ENCODE measurements at places on chromosomes 12 and 14.

- no peak for DNase-seq
Measured at GRCh38 chr14:75537071-75537470, 14.8 kb downstream of the BATF start.

GRCh38 chr12:7731486-7731885 lies 15.7 kb downstream of the CLEC4C start:
- DNase-seq: no peak

DNA sequence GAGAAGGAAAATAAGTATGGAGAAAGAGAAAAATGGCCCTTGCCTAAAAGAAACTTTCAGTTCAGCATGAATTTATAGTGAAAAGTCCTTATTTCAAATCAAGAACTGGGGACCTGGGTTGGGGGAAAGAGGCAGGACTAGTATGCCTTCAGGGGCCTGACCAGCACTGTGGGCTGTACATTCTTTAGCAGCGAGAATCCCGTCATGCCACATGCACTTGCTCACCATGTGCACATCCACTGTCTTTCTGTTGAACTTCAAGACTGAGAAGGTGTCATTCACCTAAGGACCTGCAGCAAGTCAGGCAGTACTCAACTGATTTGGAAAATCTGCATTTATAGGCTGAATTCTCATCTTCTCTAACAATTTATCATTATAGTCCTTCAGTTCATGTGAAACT lies 50.2 kb downstream of the RAB35 start:
- DNase-seq: no peak

DNA sequence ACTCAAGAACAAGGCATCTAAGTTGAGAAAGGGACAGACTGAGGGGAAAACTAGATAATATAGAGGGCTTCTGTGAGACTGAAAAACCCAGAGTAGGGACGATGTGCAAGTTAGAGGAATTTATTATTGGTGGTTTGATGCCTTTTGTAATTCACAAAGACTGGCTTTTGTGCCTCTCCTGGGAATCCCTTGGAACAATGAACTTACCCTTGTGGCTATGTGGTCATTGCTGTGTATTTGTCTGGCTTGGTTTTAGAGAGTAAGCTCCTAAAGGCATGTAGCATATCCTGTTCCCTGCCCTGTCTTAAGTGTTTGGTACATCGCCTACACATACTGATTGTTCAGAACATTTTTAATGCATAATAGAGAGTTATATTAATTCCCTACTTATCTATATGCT lies 26.6 kb downstream of the DCN start:
- DNase-seq: no peak

DNA sequence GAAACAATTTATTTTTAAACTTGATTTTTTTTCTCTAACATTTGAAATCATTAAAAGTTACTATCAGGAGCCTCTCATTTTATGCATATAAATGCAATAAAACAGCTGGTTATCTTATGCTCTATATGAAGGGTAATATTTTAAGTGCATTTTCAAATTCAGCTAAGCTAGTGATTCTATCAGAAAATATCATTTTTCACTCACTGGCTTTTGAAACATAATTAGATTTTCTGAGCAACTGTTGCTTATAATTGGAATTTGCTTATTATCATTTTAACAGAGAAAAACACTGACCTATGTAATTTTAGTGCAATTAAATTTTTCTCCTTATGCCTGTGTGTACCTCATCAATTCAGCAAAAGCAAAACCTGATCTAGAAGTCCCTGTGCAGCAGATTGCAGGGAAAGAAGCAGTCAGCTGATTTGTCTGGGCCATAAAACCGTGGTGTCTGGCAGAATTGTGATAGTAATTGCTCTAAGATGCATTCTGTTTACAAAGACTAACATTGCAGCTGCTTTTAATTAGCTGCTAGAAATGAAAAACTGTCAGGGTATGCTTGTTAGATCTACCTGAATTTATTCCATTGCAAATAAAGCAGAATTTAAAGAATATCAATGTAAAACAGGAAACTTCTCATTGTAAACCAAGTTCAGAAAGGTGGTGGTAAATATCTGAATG lies 75.0 kb downstream of the BICD1 start:
- no peak for DNase-seq

- DNase-seq: no peak
Measured at GRCh38 chr14:53153702-53154112, 584 bp upstream of the DDHD1 start.

DNA sequence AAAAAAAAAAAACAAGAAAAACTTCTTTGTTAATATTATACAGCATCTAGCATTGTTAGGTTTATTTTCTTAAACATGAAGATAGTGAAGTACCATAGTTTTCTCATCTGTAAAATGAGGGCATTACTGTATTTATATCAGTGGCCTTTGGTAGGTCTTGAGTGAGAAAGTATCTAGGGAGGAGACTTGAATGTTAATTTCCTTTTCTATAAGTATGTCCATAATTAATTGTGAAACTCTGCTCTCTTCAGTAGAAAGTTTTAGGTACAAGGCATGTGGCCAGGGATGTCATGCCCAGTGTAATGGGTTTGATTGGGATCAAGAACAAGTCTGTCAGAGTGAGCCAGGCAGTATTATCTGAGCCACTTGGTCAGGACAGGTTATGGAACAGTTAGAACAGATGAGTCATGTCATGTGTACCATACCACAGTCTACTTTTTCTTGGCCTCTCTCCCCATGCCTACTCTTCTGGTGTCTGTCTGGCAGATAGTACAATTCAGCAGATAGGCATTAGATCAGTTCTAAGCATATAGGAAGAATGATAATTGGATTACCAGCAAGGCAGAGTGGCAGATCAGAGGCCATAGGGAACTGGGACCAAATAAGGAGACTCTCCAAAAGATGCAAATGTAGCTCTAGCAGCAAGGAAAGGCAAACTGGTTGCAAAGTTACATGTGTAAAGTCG lies 30.4 kb downstream of the FBXO34 start:
- no peak for DNase-seq

GRCh38 chr14:105307052-105307727 lies 6.4 kb upstream of the BRF1 start:
- DNase-seq: no peak

- DNase-seq: no peak
Measured at GRCh38 chr12:75850721-75851462, 180.7 kb downstream of the PHLDA1 start.

- DNase-seq: no peak
Measured at GRCh38 chr12:91984556-91984955, 161.1 kb downstream of the BTG1 start.

DNA sequence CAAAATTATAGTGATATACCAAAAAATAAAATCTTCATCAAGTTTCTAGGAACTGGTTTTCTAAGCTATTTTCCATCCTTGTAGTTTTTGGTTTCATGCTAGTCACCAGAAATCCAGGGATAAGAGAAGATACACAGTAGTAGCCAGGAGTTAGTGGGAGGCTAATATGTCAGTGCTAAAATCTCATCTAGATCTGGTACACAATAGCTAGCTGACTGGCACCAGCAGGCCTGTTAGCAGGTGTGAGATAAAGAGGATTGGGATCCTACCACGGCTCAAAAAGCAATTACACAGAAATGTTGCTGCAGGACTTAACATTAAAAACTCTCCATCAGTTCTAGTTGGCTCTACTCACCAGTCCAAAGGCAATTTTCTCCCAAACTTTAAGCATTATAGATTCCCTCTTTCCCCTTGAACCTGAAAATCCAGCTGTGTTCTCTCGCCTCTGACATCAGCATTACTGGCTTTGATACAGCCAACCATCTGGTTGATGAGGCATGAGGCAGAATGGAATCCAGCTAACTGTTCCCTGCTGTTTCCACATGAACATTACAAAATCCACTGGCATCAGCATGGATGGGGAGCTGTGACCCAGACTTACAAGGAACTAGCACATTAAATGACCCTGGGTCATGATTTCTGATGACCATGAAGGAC lies 41.8 kb upstream of the CCDC196 start:
- DNase-seq: no peak

GRCh38 chr14:68105816-68106215 lies 286.2 kb downstream of the RAD51B start:
- no peak for DNase-seq

DNA sequence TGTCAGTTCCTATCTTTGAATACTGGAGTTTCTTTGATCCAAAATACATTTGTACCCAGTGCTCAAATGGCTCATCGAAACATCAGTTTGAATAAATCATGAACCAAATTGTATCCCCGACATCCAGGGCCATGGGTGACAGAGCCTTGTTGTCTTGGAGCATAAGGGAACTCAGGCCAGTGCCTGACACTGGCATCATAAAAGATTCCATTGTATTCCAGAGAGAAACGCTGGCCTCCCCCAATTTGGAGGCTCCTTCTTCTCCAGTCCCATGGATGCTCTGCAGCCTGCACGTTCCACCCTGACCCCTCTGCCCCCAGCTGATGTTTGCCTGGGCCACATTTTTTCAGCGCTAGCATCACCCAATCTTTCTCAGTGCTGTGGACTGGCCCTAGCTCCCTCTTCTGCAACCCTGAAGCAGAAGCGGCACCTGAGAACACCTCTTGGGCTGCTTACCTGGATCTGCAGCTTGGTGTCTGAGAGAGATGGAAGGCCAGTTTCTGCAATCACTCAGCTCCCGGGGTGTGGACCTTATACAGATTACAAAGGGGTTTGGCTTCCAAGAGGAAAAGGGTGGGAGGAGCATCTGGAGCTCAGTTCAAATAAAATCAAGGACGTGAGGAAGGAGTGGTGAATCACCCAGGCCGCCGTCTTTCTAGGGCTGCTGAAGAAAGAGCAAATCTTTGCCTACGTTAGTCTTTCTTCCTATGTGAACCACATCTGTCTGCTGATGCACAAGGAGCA lies at the start of gene RNASE1:
TSS of gene RNASE1 (minus strand) at position 504 of the 744 bp plus-strand sequence. CDS start 776 bp downstream, outside the sequence.
- no peak for DNase-seq

DNA sequence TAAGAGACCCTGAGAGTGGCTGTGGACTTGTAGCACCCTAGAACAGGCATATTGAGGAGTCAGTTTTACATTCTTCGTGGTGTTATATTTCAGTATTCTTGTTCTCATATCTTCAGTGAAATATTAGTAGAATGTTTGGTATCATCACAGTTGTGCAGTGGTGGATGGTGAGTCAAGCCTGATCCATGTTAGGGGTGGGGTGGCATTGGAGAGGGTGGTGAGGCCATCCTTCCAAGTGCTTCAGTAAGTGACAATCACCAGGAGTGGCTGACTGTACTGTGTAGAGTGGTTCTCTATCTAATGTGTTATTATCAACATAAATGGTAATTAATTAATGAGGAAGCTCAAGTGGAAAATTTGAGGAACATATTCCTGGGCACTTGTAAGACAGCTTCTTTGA lies 197.7 kb upstream of the SLC16A7 start:
- no peak for DNase-seq

DNA sequence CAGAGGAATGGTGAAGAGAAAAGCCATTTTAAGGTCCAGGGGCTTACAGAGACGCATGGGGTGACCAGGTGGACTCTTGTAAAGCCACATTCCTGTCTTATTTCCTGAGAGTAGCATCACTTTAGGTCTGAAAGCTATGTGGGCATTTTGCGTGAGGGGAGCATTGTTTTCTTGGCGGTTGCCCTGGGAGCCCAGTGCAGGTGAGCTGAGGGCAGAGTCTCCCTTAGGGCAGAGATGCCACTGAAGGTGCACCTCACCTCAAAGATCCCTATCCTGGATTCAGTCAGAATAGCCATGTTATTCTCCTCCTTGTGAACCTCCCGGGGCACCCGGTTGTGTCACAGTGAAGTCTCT lies 12.4 kb downstream of the GLRX5 start:
- DNase-seq: no peak

DNA sequence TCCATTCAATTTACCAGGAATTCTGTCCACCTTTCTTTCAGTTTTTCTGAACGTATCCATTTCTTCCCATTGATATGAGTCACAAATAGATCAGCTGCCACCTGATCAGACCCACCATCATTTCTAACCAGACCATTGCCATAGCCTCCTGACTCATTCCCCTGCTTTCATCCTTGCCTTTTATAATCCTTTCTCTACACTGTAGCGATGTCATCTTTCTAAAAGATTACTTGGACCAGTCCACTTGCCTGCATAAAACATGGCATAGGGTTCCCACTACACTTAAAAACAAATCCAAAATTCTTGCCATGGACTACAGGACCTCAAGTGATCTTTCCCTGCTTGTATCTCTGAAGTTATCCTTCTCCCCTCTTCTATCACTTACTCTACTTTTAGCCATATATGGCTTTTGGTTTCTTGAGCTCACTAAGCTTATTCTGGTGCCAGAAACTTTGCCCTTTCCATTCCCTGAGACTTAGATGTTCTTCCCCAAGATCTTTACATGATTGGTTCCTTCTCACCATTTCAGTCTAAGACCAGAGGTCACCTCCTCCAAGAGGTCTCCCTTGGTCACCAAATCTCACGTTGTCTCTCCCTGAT lies 149.5 kb upstream of the KRR1 start:
- DNase-seq: no peak

DNA sequence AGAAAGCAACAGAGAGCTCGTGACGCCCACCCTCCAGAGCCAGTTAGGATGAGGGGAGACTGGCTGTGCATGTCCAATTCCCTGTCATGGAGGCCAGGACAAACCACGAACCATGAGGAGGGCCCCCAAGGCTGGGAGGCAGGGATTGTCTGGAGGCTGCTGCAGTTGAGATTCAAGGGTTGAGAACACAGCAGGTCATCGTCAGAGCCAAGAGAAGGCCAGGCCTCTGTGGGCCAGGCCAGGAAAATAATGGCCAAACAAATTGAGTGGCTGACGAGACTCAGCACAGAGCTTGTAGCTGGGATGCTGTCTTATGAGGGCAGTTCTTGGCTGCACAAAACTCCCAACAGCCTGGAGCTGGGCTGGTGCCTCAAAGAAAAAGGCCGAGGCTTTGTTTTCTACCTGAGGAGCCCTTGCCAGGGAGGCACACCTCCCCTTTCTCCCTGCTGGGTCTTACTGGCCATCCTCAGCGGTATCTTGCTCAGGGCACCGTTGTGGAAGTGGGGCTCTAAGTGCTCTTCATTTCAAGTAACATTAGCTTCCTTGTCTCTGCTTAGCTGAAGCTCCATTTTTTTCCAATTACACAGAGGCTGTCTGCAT lies 665.9 kb downstream of the BCL11B start:
- DNase-seq: no peak

Data from stimulated activated CD8-positive, alpha-beta memory T cell treated with anti-CD3 and anti-CD28 coated beads, Interleukin-15, amount 100 ng/mL, for 24 hours (primary cell).